Endothelial cell (in vitro differentiated cells): ENCODE measurements at places on chromosomes 13 and 19.

DNA sequence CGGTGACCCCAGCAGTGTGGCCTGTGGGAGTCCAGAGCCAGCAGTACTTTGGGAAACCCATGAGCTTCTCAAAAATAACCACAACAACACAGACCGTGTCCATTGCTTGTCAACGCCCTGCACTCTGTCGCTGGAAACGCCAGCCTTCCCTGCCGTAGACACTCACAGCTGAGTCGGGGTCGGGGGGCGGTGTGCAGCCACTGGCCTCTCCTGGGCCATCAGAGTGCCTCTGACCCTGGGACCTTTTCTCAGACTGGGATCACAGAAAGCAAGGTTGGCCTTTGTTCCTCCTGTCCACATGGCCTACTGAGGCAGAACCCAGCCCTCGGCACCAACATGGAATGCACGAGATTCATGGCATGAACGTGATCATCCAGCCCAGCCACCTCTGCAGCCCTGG lies 95.7 kb downstream of the TUBA3C start:
- no peak for DNase-seq

GRCh38 chr13:80224468-80224867 lies 116.5 kb downstream of the SPRY2 start:
- DNase-seq: no peak

DNA sequence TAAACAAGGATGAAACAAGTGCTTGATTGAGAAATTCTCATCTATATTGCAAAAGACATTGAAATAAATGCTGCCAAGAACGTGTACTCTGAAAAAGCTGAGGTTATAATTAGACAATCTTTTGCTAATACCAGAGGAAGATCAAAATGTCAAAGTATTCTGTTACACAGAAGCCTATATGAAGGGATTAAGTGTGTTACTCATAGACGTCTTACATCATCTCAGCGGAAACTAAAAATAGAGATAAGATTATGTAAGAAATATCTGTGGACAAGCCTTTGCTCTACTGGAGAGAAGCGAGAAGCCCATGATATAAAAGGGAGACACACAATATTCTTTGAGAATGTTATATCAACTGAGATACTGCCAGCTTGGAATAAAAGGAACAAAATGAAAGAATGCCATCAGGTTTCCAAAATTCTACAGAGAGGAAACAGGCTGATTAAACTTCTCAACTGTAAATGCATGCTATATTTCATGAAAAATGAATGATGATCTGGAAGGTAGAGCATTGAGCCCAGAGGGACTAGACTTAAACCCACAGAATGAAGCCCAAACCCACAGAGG lies 699.0 kb downstream of the GPC5 start:
- DNase-seq: no peak

GRCh38 chr19:2846180-2846894 lies 5.1 kb downstream of the ZNF555 start:
- no peak for DNase-seq

DNA sequence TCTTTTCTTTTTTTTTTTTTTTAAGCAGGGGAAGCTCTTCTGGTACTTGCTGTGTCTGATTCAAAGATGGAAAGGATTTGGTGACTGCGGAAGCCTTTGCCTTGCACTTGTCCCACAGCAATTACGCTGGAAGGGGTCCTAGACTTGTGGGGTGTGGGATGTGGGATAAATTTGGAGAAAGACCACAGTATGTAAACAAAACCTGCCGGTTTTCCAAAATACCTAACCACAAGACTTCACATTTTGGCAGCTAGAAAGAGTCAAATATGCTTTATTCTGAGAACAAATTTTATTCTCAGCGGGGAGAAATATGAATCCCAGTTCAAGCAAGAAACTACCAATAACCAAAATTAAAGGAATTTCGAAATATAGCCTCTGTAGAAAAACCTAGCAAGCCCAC lies 176.5 kb downstream of the SPRY2 start:
- no peak for DNase-seq

GRCh38 chr19:45767881-45768654 lies 984 bp downstream of the SIX5 start:
- peak; percentile 57 for DNase-seq

DNA sequence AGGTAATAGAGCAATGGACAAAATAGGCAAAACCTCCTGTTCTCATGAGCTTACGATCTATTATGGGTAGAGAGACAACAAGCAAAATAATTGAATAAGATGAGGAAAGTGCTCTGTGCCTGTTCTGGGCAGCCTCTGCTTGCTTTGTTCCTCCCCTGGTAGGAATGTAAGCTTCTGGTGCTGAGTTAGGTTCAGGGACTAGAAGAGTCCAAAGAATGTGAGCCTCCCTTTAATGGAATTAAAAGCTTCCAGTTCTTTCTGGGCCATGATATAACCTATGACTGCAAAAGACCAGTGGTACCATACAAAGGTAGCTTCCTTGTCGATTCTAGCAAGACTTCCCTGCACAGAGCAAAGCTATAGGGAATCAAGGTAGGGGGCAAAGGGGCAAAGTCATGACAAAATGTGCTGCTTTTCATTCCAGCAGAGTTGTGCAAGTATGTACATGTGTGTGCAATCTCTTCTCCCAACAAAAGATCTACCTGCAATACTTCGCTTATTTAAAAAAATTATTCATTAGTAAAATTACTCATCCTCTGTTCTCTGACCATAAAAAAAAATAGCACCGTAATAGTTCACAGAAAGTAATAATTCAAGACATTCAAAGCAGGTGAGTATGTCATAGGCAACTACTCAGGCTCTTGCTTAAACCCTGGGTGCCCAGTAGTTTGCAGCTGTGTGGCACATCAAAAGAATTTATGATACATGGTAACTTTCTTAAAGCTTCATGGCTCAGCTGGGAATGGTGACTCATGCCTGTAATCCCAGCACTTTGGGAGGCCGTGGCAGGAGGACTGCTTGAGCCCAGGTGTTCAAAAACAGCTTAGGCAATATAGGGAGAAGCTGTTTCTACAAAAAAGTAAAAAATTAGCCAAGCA lies 21.4 kb downstream of the ACOD1 start:
- DNase-seq: no peak

DNA sequence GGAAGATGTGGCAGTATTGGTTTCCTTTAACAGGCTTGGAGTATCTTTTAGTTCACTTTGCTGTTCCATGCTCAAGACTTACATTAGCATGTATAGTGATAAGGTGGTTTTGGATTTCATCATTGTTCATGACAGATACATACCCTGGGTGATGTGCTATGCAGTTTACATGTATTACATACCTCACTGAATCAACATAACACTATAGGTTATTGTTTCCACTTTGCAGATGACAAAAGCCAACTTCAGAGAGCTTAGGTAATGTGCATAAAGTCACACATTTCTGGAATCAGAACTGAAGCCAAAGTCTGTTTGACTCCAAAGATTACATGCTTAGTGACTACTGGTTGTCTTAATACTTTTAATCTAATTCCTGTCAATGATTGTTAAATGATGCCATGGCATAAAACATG lies 7.1 kb downstream of the COMMD6 start:
- no peak for DNase-seq

DNA sequence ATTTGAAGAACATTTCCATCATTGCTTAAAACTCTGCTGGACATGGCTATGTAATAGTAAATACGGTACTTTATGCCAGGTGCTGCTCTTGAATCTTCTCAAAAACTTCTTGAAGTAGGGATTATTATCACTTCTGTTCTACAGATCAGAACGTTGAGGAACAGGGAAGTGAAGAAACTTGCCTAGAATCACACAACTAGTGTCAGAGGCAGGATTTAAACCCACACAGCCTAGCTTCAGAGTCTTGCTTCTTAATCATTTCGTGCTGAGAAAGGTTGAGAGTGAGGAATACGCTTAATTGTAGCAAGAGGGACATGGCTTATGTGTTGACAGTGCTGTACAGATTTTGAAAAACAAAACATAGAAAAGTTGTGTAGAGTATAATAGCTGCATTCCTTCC lies 13.5 kb downstream of the TM9SF2 start:
- no peak for DNase-seq

DNA sequence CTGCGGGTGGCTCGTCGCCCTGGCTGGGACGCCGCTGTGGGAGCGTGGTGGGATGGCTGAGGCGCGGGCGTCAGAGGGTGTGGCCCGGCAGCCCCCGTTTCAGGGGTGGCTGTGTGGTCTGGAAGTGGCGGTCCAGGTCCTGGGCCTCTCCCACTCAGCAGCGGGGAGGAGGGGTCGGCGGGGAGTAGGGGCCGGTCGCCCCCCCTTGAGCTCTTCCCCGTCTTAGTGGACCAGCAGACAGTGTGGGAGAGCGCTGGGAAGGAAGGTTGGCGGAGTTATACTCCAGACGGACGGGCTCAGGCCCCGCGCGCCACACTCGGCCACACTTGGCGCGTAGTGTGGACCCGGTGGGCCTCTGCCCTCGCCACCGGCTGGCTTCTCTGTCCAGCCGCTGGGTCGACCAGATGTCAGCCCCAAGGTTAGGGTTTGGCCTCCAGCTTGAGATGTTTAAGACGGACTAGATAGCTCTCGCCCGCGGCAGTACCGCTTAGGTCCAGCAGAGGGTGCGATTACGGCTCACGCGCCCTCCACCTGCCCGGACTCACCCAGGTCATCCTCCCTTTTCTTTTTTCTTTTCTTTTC lies 21.7 kb upstream of the ZNF429 start:
- DNase-seq: peak; percentile 63

- DNase-seq: no peak
These were observed 1.4 kb upstream of the KHSRP start for GRCh38 chr19:6425732-6426620.

GRCh38 chr13:83672612-83673011 lies 209.7 kb downstream of the SLITRK1 start:
- DNase-seq: no peak

DNA sequence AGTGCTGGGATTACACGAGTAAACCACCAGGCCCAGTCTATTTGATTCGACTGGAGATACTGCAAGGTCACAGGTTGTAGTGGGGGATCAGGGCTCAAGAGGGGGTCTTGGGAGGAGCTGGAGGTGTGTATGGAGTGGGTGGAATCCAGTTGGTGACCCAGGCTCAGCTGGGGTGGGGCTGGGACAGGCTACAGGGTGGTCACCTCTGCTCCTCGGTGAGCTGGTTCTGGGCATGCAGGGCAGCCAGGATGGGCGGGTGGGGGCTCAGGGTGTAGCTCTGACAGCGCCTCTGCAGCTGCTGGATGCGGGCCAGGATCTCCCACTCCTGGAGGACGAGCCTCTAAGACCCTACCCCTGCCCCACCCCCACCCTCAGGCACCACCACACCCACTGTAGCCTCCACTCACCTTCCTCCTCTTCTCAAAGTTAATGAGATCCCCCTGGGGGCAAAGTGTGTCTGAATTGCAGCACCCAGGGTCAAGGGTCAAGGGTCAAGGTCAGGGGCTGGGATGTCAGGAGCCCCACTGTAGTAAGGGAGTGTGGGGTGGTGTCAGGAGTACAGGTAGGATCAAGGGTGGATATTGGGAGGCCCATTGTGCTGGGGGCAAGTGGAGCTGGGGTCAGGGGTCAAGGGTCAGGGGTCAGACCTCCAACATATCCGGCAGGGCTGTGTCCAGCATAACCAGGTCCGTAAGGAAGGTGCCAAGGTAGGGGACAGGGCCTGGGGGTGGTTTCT lies 17.1 kb downstream of the RGL3 start:
- DNase-seq: no peak

- DNase-seq: no peak
These were observed 142.3 kb downstream of the KLF12 start for GRCh38 chr13:73991884-73992283.

- DNase-seq: no peak
These were observed 20.1 kb upstream of the MKNK2 start for GRCh38 chr19:2070986-2071673.

- no peak for DNase-seq
These were observed 8.2 kb upstream of the HSD17B14 start for GRCh38 chr19:48844472-48844871.

GRCh38 chr13:98821372-98822224 lies 69.1 kb upstream of the SLC15A1 start:
- no peak for DNase-seq

- no peak for DNase-seq
These were observed 40.9 kb downstream of the RAB20 start for GRCh38 chr13:110520431-110521295.

GRCh38 chr19:45584332-45585157 lies at the start of gene OPA3:
Gene OPA3 (minus strand): TSS chr19:45584802. CDS start chr19:45584764, 38 bp downstream.
- peak; percentile 93 for DNase-seq

- DNase-seq: no peak
These were observed 309.1 kb downstream of the KLF5 start for GRCh38 chr13:73367886-73368285.

DNA sequence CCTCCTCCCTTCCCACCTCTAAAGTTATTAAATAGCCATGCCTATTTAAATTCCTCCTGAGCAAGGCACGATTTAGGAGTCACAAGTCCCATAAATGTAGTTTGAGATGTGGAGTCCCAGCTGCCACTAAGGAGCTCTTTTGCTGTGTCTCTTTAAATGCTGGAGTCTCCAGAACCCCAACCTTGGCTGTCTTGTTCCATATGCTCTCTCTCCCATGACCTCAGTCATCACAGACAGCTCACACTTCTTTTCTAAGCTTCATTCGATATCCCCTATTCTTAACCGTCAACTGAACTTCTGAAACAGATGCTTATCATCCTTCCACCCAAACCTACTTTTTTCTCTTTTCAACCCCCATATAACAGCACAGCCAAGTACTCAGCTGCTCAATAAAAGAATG lies 197.1 kb downstream of the VWA8 start:
- DNase-seq: no peak

DNA sequence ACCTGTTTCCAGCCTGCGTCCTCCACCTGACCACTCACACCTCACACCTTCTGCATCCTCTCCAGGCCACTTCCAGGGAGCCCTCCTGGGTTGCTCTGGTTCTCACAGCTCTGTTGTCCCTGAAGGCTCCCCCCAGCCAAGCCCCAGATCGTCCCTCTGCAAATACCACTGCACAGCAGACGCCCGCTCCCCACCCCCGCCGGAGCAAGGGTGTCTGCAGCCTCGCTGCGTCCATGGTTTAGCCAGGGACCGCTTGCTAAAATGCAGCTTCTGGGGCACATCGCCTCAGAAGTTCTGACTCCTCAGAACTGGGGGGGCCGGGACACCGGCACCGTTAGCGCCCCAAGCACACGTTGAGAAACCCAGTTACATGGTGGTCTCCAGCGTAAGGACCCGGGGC lies 983 bp downstream of the LINGO3 start:
- DNase-seq: no peak

GRCh38 chr13:39816936-39817335 lies 161.5 kb downstream of the COG6 start:
- no peak for DNase-seq

DNA sequence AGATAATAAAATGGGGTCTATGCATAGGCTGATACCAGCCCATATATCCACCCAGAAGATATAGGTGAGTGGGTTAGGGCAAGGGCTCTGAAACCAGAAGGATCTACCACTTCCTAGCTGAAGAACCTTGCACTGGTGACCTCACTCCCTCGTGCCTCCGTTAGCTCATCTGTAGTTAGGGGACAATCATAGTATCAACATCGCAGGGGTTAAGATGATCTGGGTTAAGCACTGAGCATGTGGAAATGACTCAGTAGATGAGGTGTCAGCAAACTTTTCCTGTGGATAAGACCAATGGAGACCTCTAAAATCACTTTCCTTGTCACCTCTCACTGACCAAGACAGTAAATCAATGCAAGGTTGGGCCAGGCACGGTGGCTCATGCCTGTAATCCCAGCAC lies 30.5 kb downstream of the TNFSF14 start:
- DNase-seq: no peak

GRCh38 chr19:36819130-36819630 lies 19.0 kb downstream of the ZNF790 start:
- DNase-seq: no peak

GRCh38 chr19:45505151-45505995 lies 1.9 kb upstream of the VASP start:
- DNase-seq: no peak

GRCh38 chr19:54319049-54319448 lies 6.1 kb upstream of the LILRA5 start:
- no peak for DNase-seq

GRCh38 chr19:49189259-49189658 lies 31.7 kb downstream of the TRPM4 start:
- DNase-seq: no peak
